Upper lobe of left lung (tissue), 6 donors: ENCODE measurements at places on chromosomes 12 and 14. TPM values are rescaled to one million over a fixed set of nuclear protein-coding genes. Genes with fewer than 3 reads are reported as not detected.
A peak's percentile ranks its signal among the peaks of the same experiment; 100 is the strongest.

Gene RIMKLB
- 103 TPM for total RNA-seq

Gene RHOF
- total RNA-seq: 145 TPM

Gene ST8SIA1
- 3.6 TPM for total RNA-seq

Gene ZCRB1
- 18.5 TPM for total RNA-seq

Gene TSPAN19
- 0.76 TPM for total RNA-seq

Gene POMT2
- 23.3 TPM for total RNA-seq

Gene GPR135
- 3.0 TPM for total RNA-seq

Gene CHURC1
- 32.5 TPM for total RNA-seq

Gene PPP1R1A
- total RNA-seq: 0.89 TPM

Gene PITPNM2
- 25.3 TPM for total RNA-seq

Gene SLC25A47
- total RNA-seq: not detected

Gene SIVA1
- 241 TPM for total RNA-seq

GRCh38 chr12:18296909-18297280 is 35.6 kb downstream of the PIK3C2G start:
- no peak for DNase-seq

GRCh38 chr12:129771238-129771637 is 132.6 kb downstream of the TMEM132D start:
- DNase-seq: no peak

DNA sequence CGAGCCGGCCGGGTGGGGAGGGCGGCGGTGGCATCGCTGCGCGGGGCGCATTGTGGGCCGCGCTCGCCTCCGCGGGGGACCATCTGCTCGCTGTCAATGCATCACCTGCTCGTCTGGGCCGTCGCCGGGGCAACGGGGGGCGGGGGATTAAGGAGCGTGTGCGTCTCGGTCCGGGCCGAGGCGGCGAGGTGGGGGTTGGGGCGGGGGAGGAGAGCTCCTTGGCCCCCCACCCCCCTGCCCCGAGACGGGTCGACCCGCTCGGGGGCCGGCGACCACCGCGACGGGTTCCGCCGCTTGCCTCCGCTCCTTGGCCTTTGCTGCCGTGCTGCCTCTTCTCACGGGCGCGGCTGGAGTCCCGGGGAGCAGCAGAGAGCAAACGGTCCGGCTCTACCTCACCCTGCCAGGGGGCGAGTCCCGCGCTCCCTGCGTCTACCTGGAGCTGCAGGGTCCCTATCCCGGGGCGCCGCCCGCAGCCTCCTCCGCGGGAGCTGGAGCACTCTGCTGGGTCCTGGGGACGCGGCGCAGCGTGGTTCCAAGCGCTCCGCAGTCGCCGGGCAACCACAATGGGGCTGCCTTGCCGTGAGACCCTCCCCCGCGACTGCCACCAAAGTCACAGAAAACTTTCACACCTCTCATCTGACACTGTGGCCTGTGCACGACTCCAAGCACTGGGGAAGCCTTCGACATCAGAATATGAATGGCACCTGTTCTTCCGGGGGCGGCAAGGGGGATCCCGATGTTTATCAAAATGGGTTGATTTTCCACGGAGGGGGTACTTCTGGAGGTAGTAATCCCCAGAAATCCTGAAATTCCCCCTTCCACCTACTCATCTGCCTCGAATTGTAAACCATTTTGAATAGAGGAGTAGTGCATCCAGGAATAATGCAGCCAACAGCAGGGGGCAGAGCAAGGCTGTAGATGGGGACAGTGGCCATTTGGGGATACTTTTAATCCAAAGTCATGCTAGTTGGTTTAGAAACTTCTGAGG is at the start of gene C12orf42:
Gene C12orf42, minus strand, starts transcription at position 500 of the 988 bp plus-strand sequence. CDS start 17,542 bp downstream, outside the sequence.
- no peak for DNase-seq

GRCh38 chr14:54564868-54565784 is 1.8 kb upstream of the SAMD4A start:
- DNase-seq: peak; percentile 86

DNA sequence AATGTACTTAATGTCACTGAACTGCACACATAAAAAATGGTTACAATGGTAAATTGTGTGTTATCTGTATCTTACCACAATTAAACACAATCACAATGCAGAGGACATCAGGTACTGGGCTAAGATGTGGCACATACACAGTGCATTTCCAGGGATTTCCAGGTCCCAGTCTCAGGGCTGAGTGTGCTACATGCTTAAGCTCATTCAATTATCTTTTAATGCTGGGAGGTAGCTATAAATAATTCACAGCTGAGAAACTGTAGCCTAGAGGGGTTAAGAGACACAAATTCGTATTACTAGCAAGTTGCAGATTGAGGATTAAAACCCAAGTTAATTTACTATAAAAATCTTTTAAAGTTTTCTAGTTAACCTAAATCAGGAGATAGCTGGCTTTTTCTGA is 67.1 kb downstream of the CRACR2A start:
- DNase-seq: no peak

DNA sequence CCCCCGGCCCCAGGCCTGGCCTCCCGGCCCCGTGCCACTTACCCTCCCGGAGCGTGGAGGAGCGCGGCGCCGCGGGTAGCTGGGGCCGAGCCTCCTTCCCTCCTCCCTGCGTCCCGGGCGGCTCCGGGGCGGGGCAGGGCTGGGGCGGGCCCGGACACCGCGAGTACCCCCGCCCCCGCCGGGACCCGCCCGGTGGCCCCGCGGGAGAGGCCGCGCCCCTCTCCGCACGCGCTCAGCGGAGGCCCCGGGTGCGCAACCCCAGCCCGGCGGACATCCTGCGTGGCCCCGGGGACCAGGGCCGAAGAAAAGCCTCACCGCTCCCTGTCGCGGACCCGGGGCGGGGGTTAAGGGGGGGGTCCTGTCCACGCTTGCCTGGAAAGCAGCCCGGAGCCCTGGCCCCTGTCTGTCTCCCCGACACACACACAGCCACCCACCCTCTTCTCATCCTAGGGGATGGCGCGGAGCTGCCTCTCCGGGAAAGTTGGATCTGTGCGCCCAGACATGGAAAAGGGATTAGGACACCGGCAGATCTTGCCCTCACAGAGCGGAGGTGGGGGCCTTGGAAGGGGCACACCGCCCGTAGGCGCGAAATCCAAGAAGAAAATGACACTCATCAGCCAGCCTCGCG is at the start of gene SYNE3:
Gene SYNE3, minus strand, starts transcription at position 97 of the 628 bp plus-strand sequence. CDS start 40,829 bp downstream, outside the sequence.
- DNase-seq: peak; percentile 66

DNA sequence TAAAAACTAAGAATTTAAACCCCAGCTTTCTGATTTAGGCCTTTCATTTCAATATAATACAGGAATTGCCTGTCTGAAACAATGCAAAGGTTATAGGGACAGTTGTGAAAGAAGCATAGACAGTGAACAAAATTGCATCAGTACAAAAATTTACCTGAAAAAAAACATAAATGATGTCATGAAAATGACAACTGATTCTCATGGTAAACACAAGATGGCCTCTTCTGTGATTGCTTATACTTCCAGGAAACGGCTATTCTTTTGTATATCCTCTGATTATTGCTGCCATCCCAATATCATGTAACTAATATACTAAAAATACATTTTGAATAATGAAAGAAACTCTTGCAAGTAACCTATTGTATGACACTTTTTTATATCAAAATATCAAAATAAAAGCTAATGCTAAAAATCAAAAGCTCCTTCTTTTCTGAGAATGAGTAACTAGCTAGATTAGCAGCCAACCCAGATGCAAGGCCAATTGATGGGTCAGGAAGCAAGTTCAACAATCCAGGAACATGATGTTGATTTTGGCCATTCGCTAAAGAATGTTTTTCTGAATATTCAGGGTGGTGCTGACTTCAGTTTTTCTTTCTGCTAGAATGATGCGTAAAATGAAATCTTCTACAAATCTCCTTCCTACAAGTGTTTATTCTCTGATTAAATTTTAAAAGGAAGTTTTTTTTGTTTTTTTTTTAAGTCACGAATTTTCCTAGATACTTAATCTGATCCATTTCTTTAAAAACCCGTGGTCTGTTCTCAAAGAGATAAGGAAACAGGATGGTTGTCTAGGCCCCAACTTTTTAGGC is 83.6 kb downstream of the ALX1 start:
- DNase-seq: no peak

GRCh38 chr12:66813137-66813892 is 134.4 kb upstream of the GRIP1 start:
- DNase-seq: no peak

- no peak for DNase-seq
Measured at GRCh38 chr14:94404561-94404960, 16.2 kb upstream of the SERPINA1 start.

DNA sequence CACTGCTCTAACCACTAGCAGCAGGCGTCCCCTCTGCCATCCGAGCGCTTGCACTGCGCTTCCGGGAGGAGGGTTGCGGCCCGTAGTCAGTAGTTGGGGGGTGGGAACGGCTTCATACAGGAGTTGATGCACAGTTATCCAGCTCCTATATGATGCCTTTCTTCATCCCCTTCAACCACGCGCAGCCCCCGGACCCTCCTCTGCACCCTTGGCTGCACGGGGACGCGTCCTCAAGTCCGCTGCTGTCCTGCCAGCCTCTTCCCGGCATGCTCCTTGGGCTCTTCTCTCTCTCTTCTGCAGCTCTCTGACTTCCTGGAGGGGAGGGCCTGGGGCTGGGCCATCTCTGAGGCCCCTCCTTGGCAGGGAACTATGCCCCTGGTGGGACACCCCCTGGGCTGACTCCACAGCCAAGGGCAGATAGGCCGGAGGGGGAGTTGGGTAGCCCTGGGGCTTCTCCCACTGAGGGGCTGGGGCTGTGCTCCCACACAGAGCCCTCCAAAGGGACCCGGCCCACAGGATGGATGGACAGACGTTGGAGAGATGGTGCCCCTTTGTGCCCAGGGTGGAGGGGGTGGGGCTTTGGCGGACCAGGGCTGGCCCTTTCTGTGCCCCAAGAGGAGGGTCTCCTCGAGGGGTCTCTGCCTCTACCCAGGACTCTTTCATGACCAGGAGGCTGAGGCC is 29.0 kb downstream of the RTL1 start:
- DNase-seq: no peak

DNA sequence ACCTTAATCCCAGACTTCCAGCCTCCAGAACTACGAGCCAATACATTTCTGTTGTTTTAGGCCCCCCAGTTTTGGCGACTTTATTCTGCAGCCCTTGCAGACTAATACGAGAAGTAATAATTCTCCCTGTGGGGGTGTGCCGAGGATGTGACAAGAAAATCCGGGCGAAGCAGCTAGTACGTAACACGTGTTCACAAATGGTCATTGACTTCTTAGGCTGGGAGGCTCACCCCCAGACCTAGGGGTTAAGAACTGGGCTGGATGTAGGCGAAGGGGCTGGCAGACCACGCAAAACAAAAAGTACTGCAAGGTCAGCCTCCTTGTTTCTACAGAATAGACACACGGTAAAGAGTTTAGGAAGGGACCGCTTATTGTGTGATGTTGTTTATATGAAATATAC is 69.8 kb upstream of the ESRRB start:
- no peak for DNase-seq

DNA sequence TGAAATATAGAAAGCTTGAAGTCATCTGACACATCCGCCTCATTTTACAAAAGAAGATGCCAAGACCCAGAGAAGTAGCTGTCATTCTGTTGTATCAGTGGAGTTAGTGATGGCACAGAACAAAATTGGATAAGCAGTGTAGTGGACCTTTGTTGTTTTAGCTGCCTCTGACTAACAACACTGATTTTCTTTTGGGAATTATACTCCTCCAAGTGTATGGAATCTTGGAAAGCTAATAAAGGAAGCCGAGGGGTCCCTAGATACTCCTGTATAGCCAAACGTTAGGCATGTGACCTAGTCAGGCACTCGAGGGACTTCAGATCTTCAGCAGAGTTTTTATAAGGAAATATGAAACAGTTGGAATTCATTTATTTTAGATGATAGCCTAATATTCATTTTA is 94.5 kb downstream of the OTOGL start:
- DNase-seq: no peak

DNA sequence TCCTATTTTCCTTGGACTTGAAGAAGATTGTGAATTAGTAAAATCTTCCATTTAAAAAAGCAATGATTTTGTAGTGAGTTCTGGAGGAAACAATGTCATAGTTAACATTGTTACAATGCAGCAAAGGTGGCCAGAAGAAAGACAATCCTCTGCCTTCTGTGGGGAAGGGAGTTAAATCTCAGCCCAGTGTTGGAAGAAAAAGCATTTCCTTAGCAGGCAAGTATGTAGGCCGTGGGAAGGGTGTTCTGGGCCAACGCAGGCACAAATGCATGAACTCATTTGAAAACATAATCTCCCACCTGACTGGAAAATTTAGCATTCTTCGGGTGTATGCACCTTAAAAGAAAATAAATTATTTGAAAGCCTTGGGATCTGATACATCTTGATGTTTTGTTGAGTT is 258.6 kb downstream of the ADAMTS20 start:
- DNase-seq: no peak

GRCh38 chr14:70137788-70138187 is 51.0 kb downstream of the SLC8A3 start:
- no peak for DNase-seq

DNA sequence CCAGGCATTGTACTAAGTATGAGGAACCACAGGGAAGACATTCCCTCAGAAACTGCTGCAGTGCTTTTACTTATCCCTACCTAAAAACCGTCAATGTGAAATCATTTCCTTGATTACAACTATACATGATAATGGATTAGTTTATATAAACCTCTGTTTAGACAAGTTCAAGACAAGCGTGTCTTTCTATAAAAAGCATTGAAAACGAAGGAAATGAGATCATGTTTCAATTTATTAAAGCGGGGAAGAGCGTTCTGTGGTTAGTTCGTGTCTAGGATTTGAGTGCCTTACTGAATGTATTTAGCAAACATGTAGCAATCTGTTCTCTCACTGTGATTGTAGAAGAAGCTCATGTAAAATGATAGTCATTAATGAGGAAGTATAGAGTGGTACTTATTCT is 37.5 kb downstream of the GALC start:
- DNase-seq: no peak
